ENCODE measurements at places on chromosomes 4 and X.

DNA sequence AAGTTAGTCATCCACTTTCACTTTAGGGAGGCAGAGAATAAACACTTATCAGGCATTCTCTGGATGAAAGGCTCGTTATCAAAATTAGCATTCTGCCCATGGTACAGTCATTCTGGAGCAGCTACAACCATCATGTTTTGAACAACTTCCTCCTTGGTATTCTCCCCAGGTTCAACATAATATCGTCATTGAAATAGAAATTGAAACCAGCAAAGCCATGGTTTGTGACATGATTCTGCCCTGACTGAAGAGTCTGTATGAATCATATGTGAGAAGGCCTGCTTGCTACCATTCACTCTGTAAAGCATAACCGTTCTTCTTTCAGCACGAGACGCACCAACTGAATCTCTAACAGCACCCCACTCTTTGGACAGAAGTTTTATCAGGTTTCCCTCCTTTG lies 127.5 kb upstream of the RADX start:
- DNase-seq, result no peak

GRCh38 chrX:20796450-20796849 lies 529.7 kb upstream of the RPS6KA3 start:
- no peak for DNase-seq

DNA sequence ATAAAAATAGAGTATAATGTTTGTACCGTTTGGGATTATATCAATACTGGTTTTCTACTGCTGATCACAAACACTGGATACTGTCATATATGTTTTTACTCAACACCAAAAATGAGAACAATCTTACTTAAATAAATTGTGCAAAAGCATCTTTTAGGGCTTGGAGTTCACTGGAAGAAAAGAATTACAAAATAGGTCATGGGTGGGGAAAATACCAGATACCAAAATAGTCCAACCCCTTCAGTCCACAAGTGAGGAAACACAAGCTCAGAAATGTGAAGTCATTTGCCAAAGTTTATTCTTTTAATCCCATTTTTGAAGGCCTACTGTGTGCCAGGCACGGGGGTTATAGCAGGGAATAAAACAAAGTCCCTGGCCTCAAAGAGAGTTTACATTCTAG lies 64.4 kb downstream of the ADGRG2 start:
- DNase-seq, result no peak

DNA sequence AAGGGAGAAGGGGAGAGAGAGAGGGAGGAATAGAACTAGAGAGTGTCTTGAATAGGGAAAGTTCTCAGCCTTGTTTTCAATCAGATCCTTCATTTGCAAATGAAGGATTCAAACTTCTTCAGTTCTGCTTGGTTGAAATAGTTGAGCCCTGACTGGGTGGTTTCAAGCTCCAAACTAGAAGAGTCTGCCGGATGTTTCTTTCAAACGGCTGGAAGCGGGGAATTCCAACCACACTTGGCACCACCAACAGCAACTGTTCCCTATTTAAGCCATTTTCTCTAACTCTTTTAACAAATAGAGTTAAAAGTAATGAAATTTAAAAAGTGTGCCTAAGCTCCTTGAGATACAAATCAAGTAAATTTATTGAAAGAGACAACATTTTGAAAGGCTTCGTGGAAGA lies 67.5 kb upstream of the DDX60 start:
- no peak for DNase-seq

DNA sequence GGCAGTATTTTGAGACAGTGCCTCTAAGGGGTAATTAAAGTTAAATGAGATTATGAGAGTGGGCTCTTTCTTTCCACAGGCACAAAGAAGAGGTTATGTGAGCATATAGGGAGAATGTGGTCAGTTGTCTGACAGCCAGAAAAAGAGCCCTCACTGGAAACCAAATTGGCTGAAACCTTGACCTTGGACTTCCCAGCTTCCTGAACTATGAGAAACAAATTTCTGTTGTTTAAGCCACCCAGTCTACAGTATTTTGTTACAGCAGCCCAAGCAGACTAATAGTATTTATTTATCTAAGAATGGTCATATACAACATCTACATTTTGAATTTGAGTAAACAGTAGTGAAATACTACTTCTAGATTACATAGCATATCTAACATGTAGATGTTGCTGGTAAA lies 473.8 kb downstream of the IL15 start:
- no peak for DNase-seq

DNA sequence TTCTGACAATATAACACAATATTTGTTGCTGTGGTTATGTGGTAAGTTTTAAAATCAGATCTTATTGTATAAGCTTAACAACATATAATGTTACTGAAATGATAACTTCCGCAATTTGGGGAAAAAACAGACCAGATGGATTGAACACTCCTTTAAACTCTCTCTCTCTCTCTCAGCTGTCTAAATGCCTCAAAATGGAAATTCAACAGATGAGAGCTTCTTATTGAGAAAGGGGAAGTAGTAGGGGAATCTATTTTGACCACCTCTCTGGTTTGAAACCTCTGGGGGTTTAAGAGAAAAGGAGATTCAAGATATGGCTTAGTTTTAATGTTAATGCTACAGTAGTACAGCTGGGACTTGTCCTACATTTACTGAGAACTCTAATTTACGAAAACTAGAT lies 40.3 kb downstream of the DMD start:
- DNase-seq, result no peak

DNA sequence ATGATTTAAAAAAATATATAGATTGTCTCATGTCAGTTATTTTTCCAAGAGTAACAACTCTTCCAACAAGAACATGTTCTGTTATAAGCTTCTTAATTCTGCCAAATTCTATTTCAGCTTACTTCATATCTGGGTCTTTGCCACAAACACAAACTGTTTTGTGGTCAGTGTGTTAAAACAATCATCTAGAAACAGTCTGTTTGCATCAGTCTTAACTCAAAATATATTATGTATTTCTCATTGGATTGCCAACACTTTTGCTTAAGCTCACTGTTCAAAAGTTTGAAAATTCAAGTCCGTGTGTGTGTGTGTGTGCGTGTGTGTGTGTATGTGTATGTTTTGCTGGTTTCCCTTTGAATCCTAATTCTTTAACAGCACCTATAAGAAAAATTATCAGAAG lies 752.3 kb upstream of the NDST4 start:
- DNase-seq, result no peak

- no peak for DNase-seq
Measured at GRCh38 chr4:19844446-19844845, 407.3 kb upstream of the SLIT2 start.

GRCh38 chr4:171130256-171130801 lies 682.9 kb upstream of the GALNTL6 start:
- DNase-seq, result no peak

DNA sequence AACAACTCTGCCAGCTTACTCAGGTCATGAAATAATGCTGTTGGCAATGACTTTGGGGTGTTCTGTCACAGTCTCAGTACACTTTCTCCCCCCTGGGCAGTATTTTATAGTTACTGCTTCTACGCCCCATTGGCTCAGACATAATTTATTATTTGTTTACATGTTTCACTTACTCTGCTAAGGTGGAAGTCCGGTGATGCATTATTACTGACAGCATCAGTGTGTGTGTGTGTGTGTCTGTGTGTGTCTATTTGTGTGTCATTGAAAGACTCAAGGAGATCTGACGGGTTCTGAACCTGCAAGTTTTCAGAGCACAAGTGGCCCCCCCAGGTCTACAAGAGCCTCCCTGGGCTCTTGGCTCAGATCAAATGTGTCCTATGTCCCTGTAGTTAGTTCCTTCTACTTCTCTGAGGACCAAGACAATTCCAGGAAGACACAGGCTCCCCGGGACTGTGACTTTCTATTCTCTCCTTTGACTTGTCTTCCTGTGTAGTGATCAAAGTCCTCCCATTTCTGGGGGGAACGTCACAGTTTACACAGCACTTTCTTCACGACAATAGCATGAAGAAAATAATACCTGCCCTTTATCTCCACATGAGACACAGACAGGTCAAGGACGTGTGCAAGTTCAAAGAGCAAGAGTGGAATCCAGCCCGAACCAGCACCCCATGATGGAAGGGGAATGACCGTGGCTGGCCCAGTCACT lies 283.7 kb upstream of the GATB start:
- DNase-seq, result no peak

- DNase-seq, result no peak
Measured at GRCh38 chrX:133325422-133325821, 89.9 kb downstream of the GPC4 start.

GRCh38 chr4:158356301-158356700 lies 146.0 kb downstream of the TMEM144 start:
- no peak for DNase-seq

GRCh38 chr4:59598330-59598618 lies 1601.9 kb upstream of the ADGRL3 start:
- DNase-seq, result no peak

GRCh38 chr4:16259241-16259888 lies 33.1 kb upstream of the TAPT1 start:
- no peak for DNase-seq

- DNase-seq, result no peak
Measured at GRCh38 chr4:104763554-104764222, 269.0 kb upstream of the CXXC4 start.
